SK-N-SH treated with all-trans-retinoic acid at 6 μM for 48 hours (cell line): ENCODE measurements at places on chromosomes 4 and X.

- ATAC-seq: no peak
These were observed 10.4 kb upstream of the G3BP2 start for GRCh38 chr4:75683482-75684155.

GRCh38 chrX:148135738-148136137, 154.6 kb downstream of the FMR1NB start:
- ATAC-seq: no peak

- no peak for ATAC-seq
These were observed 236.9 kb upstream of the PRKX start for GRCh38 chrX:3950373-3950772.

DNA sequence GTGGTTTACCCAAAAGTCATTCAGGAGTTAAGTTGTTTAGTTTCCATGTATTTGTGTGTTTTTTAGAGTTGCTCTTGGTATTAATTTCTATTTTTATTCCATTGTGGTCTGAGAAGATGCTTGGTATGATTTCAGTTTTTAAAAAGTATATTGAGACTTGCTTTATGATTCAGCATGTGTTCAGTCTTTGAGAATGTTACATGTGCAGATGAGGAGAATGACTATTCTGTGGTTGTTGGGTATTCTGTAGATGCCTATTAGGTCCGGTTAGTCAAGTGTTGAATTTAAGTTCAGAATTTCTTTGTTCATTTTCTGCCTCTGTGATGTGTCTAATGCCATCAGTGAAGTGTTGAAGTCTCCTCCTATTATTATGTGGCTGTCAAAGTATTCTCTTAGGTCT, 249.4 kb downstream of the ARHGAP10 start:
- ATAC-seq: no peak

DNA sequence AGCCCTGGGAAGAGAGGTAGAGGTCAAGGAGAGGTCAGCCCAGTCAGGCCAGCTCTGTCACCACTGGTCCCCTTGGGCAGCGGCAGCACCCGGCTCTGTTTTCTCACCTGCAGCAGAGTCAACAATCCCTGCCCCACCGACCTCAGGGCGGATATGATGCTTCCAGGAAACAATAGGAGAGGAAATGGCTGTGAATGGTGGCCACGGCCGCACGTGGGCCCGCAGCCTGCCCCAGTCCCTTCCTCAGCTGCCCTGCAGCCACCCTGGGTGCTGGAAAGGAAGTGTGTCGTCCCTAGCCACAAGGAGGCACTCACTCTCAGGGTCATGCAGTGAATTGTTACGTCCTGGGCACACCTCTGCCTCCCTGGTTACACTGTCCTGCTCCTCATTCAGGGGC, 92.5 kb upstream of the ENPP6 start:
- ATAC-seq: peak; percentile 63; the same call in 2 of the 3 replicates

DNA sequence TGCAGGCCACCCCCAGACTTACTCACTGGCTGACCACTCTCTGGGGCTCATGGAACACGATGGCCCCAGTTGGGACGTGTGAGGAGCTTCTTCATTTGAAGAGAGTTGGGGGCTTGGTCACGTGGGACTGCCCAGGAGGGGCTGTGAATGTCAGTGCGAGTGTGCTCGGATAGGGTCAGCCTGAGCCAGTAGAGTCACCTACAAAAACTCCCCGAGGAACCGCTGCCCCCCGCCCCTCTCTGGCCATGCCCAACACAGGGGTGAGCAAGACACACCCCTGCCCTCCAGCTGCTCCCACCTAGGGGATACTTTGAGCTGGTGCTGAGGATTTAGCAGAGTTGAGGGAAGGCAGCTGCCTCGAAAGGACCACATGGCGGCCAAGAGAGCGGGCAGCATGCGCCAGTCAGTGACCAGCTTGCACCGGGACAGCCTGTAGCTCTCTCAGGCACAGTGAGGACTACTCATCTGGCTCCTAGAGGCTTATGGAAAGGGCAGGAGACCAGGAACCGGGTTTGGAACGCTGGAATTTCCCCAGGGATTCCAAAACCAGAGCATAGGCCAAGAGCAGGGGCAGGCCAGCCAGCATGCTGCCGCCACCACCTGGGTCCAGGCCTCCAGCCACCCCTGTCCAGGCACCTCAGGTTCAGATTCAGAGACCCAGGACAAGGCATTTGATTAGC, 8.4 kb downstream of the PNMA6E start:
- no peak for ATAC-seq

- ATAC-seq: no peak
These were observed 33.8 kb downstream of the UCHL1 start for GRCh38 chr4:41290479-41290878.

DNA sequence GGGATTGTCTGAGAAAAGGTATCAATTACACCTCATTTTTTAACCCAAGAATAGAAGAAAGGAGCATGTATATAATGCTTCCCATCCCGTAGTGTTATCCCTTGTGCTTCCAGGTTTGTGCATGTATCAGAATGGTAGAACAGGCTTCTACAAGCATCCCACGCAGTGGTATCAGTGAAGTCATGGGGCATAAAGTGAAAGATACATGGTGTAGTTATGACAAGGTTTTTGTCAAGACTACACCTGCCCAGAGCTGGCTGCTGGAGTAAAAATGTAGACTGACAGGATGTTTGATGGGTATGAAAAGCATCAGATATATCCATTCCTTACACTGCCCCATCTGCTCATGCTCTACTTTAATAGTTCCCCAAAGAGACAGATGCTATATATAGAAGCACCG, 9.5 kb downstream of the TLR1 start:
- ATAC-seq: no peak

DNA sequence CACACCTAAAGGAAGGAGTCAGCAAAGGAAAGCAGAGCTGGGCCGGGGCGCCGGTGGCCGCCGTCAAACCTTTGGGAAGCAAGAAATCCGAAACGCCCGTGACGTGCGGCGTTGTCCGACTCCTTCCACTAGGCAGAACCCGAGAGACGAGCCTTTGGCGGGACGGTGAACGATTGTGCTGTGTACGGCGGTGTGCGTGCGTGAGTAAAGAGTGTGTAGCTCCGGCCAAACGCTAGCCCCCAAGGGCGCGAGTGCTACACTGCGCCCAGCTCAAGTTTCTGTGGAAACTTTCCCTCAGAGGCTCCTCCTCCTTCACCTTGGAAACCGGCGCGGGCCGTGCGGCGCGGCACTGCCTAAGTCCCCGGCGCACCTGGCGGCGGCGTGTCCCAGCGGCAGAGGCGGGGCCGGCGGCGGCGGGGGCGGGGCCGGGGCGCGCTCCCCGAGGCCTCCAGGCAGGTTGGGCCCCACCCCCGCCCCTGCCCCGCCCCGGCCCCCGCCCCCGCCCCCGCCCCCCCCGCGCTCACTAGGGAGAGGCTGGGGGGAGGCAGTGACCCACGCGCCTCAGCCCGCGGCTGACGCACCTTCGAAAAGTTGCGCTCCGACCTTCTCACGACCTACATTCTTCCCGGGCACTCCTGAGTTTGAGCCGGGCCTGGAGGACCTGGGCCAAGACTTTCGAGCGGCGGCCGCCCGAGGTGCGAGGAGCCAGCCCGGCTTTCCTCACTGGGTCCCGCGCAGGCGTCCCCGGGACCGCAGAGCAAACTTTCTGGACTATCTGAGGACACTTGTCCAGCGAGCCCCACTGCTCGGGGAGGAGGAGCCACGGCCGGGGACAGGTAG, at the start of gene FHIP1A:
Gene FHIP1A (plus strand): TSS at position 547 of the 840 bp plus-strand sequence. CDS start 157,084 bp downstream, outside the sequence.
- ATAC-seq: peak; percentile 81

DNA sequence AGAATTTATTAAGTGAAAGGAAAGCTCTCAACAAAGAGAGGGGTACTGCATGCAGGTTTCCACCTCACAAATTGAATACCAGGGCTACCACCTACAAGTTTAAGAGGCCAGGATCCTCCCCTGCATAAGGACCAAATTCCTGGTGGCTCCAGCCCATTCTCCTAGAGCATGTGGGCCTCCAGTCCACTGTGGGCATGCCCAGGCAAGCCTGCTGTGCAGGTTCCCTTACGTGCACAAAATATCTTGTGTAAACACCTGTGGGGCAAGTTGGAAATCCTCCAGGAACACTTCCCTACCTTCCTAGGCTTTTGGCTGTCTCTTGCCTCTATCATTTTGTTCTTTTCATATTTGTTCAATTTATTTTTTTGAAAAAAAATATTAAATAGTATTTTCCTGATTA, 724.3 kb downstream of the ARAP2 start:
- ATAC-seq: no peak

GRCh38 chr4:24241511-24241910, 342.8 kb downstream of the DHX15 start:
- ATAC-seq: no peak

DNA sequence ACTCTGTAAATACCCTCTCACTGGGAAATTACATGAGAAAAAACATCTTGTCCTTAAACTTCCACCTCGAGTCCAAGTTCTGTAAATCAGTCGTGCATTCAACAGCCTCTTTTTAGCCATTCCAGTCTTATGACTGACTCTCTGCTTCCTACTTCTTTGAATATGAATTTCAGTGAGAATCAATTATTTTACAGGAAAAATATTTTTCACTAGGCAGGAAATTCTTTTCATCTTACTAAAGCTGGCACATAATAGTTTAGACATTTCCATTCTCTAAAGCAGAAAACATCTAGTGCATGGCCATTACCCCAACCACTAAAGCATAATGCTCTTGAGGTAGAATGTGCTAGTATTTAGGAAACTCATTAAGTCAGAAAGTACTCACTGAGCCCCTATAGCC, 565.7 kb upstream of the FAT1 start:
- ATAC-seq: no peak

DNA sequence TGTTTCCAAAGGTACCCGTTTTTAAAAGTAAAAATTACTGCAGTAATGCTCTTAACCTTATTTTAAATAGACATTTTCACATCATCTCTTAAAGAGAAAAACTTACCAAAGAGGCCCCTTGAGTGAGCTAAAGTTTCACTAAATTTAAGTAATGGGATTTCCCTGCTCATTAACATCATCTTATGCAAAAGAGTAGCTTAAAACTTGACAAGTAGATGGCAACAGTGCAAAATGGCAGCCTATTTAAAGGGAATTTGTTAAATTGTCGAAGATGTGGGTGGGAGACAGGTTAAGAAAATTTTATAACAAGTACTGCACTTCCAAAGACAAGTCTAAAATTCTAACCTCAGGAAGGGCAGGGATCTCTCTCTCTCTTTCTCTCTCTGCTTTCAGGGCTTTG, 271.7 kb upstream of the LDB2 start:
- no peak for ATAC-seq

- no peak for ATAC-seq
These were observed 57.1 kb upstream of the GUCY1A1 start for GRCh38 chr4:155609455-155610059.

GRCh38 chr4:140335076-140335475, 38.4 kb upstream of the SCOC start:
- no peak for ATAC-seq

DNA sequence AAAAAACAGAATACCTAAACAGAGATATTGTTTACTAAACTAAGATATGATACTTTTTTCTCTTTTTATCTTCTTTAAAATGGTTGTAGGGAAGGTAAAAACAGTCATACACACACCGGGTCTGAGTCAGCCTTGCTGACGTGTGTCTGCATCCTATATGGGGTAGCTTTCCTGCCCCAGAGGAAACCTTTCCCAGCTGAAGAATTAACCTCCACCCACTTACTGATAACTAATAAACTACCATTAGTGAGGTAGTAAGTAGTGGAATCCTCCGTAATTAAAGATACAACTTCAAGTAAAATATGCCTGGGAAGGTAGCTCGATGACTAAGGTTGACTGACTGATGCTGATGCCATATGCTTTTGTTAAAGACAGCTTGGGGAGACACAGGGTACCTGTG, 312.2 kb downstream of the DCTD start:
- ATAC-seq: no peak

DNA sequence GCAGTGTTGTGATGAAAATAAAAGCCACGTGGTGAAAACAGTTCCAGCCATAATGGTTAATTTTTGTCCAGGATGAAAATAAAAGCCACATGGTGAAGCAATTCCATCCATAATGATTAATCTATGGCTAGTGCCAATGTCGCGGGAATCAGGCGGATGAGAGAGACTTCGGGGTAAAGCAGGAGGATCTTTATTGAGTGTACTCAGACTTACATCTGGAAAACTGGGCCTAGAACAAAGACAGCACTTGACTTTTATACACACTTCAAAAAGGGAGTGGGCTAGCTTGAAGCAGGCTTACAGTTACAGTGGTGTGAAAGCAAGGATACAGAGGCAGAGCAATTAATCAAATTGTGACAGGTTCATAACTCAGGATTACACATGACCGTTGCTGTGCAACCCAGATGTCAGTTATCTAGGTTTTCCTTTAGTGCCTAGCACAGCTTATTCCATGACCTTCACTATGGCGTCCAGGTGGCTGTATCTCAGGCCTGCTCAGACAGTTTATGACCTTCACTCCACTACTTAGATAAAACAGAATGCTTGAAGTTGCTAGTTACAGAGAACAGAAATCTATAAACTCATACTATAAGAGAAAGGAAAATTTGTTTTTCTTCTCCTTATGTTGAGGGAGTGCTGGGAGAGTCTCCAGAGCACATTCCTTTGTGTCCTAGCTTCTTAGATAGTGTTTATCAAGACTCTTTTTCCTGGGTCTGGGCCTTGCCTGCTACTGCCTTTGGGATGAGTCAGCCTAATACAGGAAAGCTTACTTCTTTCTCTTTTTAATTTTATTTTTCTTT, 5.9 kb upstream of the PLA2G12A start:
- ATAC-seq: no peak

DNA sequence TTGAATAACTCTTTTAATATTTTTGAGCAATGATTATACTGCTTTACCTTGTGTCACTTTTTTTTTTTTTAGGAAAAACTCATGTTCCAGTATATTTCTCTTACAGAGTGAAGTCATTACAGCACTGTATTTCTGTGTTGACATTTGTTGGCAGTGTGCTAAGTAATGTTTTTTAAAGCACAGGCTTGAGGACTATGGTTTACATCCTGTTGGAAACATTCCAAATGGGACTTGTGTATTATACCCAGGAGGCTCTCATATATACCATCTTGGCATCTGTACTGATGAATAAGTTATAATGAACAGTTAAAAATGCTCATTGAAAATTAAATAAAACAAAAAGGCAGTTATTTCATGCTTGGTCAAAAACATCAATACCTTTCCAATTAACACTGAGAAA, 33.8 kb downstream of the CEP44 start:
- ATAC-seq: peak; percentile 45; the same call in 2 of the 3 replicates

DNA sequence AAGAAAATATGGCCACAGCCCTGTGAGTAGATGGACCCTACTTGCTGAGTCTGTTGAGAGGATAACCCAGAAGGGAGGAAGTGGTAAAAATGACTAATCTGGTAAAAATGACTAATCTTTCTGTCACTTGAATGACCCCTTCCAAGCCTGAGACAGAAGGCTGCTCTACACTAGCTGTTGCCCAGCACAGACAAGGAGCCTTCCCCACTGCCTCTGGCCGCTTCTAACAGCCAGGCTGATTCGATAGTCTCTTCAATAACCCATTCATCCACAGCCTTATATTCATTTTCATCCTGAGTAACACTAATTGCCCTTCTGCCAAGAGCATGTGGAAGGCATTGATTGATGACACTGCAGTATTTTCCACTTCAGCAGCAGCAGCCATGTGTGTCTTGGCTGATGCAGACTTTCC, 18.4 kb downstream of the MAGEB17 start:
- ATAC-seq: peak; percentile 92

GRCh38 chr4:41443340-41444079, 94.4 kb upstream of the LIMCH1 start:
- no peak for ATAC-seq

GRCh38 chr4:40628888-40629287, 776 bp downstream of the RBM47 start:
- peak; percentile 27 for ATAC-seq

GRCh38 chr4:176920694-176921093, 128.0 kb upstream of the VEGFC start:
- peak; percentile 67 for ATAC-seq
